ENCODE measurements at places on chromosomes 6 and 20. TPM values are rescaled to one million over a fixed set of nuclear protein-coding genes. Genes with fewer than 3 reads are reported as not detected.

Gene PRICKLE4
- 0.64 TPM for total RNA-seq

Gene VNN1
- 0.15 TPM for total RNA-seq

Gene ATP6V1G2
- 0.98 TPM for total RNA-seq

Gene GSS
- total RNA-seq: 58.4 TPM

Gene SIRPG
- not detected for total RNA-seq

Gene TRIM40
- total RNA-seq: not detected

Gene IYD
- not detected for total RNA-seq

Gene IL17A
- not detected for total RNA-seq

Gene UNC93A
- not detected for total RNA-seq

Gene PLEKHG1
- total RNA-seq: 0.59 TPM

Gene PRDM13
- 0.88 TPM for total RNA-seq

Gene ADGB
- not detected for total RNA-seq

Gene HLA-F
- 6.1 TPM for total RNA-seq

Gene LST1
- 0.36 TPM for total RNA-seq

Gene LBP
- total RNA-seq: 1.2 TPM

Measured in A549 treated with Mapracorat at 1 μM for 4 hours (cell line).